ENCODE measurements at places on chromosomes 16 and 17. TPM values are rescaled to one million over a fixed set of nuclear protein-coding genes. Genes with fewer than 3 reads are reported as not detected.

ENGASE gene
- total RNA-seq: 42.5 TPM

GRCh38 chr17:48024149-48025039, 13.2 kb downstream of the COPZ2 start:
- DNase-seq: peak; percentile 65

GRCh38 chr17:32755045-32755805, 121.7 kb downstream of the MYO1D start:
- no peak for DNase-seq

CDH8 gene
- not detected for total RNA-seq

- peak; percentile 41 for DNase-seq
Measured at GRCh38 chr17:65850486-65850885, 289.0 kb upstream of the AXIN2 start.

TMEM92 gene
- total RNA-seq: 0.07 TPM
